ENCODE measurements at places on chromosomes 12 and 14.

DNA sequence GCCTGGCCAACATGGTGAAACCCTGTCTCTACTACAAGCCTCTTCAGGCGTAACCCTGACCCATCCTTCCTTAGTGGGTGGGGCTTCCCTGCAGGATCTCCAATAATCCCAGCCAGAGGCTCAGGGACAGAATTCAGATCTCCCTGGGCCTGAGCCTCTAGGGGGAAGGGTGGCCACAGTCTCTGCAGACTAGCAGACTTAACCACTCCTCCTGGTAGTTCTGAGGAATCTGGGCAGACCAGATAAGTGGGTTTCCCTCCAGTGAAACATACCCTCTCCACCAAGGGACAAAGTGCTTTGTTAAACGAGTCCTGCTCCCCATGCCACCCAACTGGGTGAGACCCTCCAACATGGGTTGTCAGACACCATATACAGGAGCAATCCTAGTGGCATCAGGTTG lies 36.6 kb upstream of the TRIM9 start:
- no peak for DNase-seq

DNA sequence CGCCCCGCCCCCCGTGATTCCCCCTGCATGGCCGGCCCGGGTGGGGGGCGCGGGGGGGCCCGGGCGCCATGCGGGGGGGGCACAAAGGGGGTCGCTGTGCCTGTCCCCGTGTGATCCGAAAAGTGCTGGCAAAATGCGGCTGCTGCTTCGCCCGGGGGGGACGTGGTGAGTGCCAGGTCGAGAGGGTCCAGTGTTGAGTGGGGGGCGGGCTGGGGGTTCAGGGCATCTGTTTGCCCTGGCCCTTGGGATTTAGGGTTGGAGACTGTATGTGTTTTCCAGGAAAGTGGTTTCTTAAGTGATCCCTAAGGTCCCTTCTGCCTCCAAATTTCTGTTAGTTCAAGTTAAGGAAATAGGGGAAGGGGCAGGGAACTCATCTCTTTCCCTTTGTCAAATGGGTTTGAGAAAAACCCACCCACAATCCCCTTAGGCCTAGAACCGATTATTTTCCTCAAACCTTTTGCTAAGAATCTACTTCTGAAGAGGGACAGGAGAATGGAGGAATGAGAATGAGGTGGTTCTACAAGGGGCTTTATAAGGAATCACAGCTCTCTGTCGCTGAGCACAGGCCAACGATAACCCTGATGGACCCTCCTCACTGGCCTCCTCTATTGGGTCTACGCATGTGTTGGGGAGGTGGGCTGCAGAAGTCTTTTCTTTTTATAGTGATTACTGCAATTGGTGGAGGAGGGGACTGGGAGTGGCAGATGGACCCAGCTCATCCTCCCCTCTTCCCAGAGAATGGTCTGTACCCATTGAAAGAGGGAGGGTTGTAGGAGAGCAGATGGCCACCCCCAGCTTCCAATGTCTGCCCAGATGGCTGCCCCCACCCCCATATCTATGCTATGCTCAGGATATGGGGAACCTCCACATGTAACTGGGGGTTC lies 834 bp downstream of the ARHGEF25 start:
- no peak for DNase-seq

DNA sequence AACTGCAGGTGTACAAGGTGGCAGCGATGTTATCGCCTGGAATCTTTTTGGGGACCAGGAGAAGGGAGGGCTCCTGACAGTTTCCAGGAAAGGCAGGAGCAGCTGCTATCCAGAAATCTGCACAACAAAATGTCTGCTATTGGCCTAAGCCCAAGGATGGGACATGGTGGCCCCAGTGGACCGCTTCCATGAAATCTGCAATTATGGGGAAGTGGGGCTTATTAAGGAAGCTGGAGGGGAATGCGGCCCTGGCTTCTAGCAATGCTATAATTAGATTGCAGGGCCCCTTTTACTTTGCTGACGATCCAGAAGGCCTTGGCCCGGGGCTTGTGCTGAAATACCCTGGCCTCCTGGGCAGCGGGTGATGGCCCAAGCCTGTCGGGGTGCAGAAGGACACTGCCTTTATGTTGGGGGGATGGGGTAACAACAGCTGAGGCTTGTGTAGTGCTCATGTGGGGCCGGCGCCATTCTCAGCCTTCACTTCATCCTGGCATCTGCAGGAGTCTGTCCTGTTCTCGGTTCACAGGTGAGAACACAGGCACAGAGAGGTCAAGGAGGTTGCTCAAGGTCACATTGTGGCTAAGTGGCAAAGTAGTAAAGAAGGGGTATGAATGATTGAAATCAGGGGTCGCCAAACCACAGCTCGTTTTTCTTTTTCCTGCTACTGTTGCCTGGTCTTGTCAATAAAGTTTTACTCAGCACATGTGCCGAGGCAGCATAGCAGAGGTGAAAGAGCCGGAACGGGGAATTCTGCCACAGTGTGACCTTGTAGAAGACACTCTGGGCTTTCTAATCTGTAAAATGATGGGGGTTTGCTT lies 153.5 kb downstream of the RBM19 start:
- DNase-seq: no peak

GRCh38 chr12:64008596-64008995 lies 164.1 kb downstream of the SRGAP1 start:
- no peak for DNase-seq

- DNase-seq: no peak
Measured at GRCh38 chr12:104006929-104007328, 41.3 kb downstream of the TDG start.

DNA sequence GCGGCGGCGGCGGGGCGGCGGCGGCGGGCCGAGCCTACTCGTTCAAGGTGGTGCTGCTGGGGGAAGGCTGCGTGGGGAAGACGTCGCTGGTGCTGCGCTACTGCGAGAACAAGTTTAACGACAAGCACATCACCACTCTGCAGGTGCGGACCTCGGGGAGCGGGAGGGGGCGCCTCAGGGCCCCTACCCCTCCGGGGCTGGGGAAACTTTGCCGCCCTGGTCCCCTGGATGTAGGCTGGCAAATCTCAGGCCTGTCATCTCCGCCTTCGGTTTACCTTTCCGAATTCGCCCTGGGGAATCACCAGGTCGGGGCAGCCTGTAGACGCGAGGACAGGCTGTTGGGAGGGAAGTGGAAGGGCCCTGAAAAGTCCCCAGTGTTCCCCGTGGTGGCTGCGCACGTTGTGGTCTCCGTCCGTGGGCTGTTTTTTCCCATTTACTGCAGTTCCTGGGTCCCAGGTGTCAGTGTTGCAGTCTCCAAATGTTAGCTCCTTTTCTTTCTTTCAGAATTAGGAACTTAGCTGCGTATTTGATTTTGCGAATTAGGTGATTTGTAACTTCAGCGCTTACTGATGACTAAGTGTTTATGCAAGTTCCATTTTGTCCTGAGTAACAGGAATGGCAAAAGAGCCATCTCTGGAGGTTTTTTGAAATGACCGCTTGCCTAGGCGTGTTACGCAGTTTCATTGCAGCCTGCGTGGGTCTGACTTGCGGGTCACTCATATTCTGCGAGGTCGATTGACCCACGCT lies 656 bp downstream of the RAB21 start:
- peak; percentile 65 for DNase-seq

GRCh38 chr14:64561631-64562030 lies 11.9 kb downstream of the PPP1R36 start:
- DNase-seq: no peak

DNA sequence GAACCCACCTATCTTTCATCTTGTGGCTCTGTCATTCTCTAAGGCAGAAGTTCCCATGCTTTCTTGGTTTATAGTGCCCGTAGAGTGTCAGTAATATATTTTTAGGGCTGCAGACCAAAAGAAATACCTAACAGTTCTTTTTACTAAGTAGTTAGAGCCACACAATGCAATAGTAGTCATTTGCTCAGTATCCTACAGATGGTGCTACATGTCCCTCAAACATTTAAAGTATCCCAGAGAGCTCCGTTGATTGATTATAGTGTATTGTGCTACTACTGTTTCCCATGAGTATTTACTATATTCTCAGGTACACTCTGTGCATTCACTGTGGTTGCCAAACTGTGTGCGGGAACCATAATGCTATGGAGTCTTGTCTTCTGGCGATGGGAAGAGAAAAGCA lies 4.7 kb upstream of the PLBD1 start:
- DNase-seq: no peak

DNA sequence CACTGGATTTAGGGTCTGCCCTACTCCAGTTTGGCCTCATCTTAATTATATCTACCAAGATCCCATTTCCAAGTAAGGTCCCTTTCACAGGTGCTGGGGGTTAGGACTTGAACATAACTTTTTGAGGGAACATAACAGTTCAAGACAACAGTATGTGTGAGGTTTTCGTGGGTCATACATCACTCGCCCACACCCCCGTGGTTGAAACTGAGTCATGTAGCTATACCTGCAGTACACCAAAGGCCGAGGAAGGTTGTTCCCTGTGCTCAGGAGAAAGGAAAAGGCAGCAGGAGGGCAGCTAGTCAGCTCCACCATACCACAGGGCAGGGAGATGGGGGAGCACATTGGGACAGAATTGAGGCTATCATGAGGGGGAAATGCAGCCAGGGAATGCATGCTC lies 167.0 kb downstream of the PPM1H start:
- peak; percentile 21 for DNase-seq

GRCh38 chr12:76777765-76778216 lies 13.9 kb downstream of the ZDHHC17 start:
- DNase-seq: no peak

All from activated CD4-positive, alpha-beta T cell treated with anti-CD3 and anti-CD28 coated beads, Interleukin-2, amount 50 U/mL, for 48 hours (primary cell).